ENCODE measurements at places on chromosomes 12 and 14.

- H3K36me3 ChIP-seq = no peaks in the 10 kb centered on the region
- no peak for DNase-seq
- no peaks in the 10 kb centered on the region for H3K4me1 ChIP-seq
- no peak overlapping the region for H3K27ac ChIP-seq
These were observed 742.5 kb upstream of the MDGA2 start for GRCh38 chr14:48417715-48418500.

- no peak overlapping the region for H3K4me3 ChIP-seq
- no peaks in the 10 kb centered on the region for H3K4me1 ChIP-seq
- H3K27ac ChIP-seq = no peak overlapping the region
These were observed 56.7 kb downstream of the BEGAIN start for GRCh38 chr14:100530270-100531072.

- no peaks in the 10 kb centered on the region for H3K36me3 ChIP-seq
- peak overlapping the region; percentile 80 for H3K4me3 ChIP-seq
- no peak overlapping the region for H3K27ac ChIP-seq
- no peak for DNase-seq
These were observed 737 bp downstream of the SPX start for GRCh38 chr12:21526721-21527345.

DNA sequence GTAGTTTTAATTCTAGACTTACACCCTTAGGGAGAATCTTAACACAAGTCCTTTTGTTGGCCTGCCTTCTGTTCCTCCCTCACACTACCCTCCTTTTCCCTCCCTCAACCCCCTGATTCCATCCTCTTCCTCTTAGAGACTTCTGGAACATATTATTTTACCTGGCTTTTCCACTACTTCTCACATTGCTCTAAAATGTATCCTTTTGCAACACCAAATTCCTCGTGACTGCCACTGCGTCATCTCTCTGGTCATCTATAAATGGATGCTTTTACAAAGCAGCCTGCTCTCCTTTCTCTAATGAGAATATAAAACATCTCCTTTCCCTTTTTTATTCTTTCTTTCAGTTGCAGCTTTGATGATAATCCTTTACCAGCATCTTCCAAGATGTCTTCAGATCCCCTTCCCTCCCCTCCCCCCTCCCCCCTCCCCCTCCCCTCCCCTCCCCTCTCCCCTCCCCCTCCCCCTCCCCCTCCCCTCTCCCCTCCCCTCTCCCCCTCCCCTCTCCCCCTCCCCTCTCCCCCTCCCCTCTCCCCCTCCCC lies 93.6 kb downstream of the DIP2B start:
- H3K4me1 ChIP-seq = no peaks in the 10 kb centered on the region
- no peak for DNase-seq
- peak overlapping the region; percentile 48 for H3K27ac ChIP-seq
- no peak overlapping the region for H3K4me3 ChIP-seq
- no peaks in the 10 kb centered on the region for H3K27me3 ChIP-seq

- DNase-seq = no peak
- no peaks in the 10 kb centered on the region for H3K36me3 ChIP-seq
- no peak overlapping the region for H3K27ac ChIP-seq
- no peaks in the 10 kb centered on the region for H3K27me3 ChIP-seq
- no peak overlapping the region for H3K4me3 ChIP-seq
- H3K4me1 ChIP-seq = peaks cover 23% of the 10 kb centered on the region
These were observed 2.7 kb downstream of the JAG2 start for GRCh38 chr14:105165761-105166485.

- no peaks in the 10 kb centered on the region for H3K36me3 ChIP-seq
- no peaks in the 10 kb centered on the region for H3K4me1 ChIP-seq
- no peak overlapping the region for H3K4me3 ChIP-seq
- no peak for DNase-seq
These were observed 31.1 kb downstream of the SLC38A4 start for GRCh38 chr12:46794593-46795190.

GRCh38 chr12:759628-760027 lies 7.2 kb downstream of the WNK1 start:
- no peaks in the 10 kb centered on the region for H3K4me1 ChIP-seq
- H3K4me3 ChIP-seq = no peak overlapping the region
- no peaks in the 10 kb centered on the region for H3K27me3 ChIP-seq

DNA sequence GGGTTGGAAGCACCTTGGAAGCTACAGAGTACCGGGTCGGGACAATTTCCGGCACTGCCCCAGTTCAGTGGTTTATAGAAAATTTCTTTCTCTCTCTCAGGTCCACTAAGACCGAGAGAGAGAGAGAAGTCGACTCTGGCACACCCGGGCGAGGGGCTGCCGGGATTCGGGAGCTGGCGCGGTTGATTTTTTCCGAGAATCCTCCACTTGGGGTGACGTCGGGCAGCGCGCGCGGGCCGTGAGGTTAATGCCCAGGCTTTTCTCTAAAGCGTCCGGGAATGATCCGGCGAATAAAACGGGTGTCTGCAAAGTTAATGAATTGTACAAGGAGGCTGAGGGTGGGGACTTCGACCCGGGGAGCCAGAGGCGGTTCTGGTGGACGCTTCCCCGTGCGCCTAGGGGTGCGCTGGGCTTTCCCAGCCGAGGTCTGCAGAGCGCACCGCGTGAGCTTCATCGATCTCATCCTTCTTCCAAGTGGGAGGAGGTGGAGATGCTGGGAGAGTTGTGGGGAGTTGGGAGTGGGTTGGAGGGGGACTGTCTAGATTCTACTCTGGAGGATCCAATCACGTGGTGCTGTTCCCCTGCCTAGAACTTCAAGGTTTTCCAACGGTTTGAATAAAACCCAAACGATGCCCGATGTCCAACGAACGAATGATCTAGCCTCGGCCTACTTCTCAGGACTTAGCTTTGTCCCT lies 51.9 kb upstream of the TBX3 start:
- H3K4me3 ChIP-seq = no peak overlapping the region
- H3K27ac ChIP-seq = no peak overlapping the region
- no peaks in the 10 kb centered on the region for H3K27me3 ChIP-seq
- DNase-seq = no peak

DNA sequence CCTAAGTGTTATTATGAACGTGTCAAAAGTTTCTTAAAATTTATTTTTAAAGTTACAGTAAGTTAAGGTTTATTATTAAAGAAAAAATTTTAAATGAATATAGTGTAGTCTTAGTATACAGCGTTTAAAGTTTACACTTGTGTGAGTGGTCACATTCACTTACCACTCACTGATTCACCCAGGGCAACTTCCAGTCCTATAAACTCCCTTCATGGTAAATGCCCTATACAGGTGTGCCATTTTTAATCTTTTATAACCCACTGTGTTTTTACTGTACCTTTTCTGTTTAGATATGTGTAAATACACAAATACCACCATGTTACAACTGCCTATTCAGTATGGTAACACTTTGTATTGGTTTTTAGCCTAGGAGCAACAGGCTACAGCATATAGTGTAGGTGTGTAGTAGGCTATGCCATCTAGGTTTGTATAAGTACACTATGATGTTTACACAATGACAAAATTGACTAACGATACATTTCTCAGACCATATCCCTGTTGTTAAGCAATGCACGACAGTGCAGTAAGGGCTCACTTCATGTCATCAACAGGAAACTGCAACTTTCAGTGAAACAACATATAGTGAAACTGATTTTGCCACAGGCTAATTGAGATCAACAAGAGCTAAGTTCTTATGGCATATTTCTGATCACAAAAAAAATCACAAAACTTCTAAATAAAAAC lies 112.0 kb upstream of the TMCC3 start:
- no peak overlapping the region for H3K27ac ChIP-seq
- H3K36me3 ChIP-seq = no peaks in the 10 kb centered on the region
- no peaks in the 10 kb centered on the region for H3K27me3 ChIP-seq

DNA sequence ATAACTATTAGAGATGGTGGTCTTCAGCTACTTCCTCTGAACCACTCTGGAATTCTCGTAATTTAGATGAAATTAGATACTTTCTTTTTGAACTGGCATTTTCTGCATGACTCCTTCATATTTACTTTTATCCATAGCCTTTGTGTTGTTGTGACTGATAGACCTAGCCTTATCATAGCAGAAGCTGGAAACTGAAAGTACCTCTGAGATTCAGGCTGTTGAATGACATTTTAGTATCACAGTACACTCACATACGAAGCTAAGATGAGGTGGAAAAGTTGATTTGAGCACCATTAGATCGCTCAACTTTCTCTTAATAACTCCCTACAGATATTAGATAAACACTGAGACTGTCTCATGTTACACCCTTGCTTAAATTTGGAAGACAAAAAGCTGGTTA lies 525.1 kb upstream of the FBXO33 start:
- H3K4me3 ChIP-seq = no peak overlapping the region
- DNase-seq = no peak
- H3K27ac ChIP-seq = no peak overlapping the region
- no peaks in the 10 kb centered on the region for H3K4me1 ChIP-seq
- H3K36me3 ChIP-seq = no peaks in the 10 kb centered on the region

- H3K27me3 ChIP-seq = no peaks in the 10 kb centered on the region
- H3K4me3 ChIP-seq = no peak overlapping the region
- no peak overlapping the region for H3K27ac ChIP-seq
- peaks cover 7% of the 10 kb centered on the region for H3K36me3 ChIP-seq
These were observed 296.7 kb downstream of the FBXL14 start for GRCh38 chr12:1297639-1298175.

- H3K27ac ChIP-seq = no peak overlapping the region
- H3K4me3 ChIP-seq = no peak overlapping the region
- H3K36me3 ChIP-seq = no peaks in the 10 kb centered on the region
- no peaks in the 10 kb centered on the region for H3K27me3 ChIP-seq
These were observed 136.0 kb upstream of the C14orf180 start for GRCh38 chr14:104443391-104444158.

DNA sequence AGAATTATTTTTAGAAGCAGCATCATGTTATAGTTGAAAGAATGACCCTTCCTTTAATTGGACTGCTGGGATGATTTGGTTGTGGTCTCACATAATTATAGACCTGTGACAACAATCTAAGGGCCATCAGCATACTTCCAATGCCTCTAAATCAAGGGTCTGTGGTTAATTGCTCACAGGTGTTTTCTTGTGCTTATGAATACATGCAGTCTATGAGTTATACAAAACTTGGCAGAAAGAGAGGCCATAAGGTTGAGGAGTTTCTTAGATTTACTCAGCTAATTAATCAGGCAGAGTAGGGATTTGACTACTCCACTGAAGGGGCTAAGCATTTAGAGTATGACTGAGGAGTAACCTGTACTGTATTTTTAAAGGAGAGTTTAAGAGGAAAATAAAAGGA lies 37.0 kb upstream of the FRMD6 start:
- no peaks in the 10 kb centered on the region for H3K36me3 ChIP-seq
- no peaks in the 10 kb centered on the region for H3K27me3 ChIP-seq
- H3K27ac ChIP-seq = no peak overlapping the region
- no peak overlapping the region for H3K4me3 ChIP-seq
- no peaks in the 10 kb centered on the region for H3K4me1 ChIP-seq

GRCh38 chr12:128707488-128707887 lies 116.3 kb downstream of the SLC15A4 start:
- no peak for DNase-seq
- no peaks in the 10 kb centered on the region for H3K36me3 ChIP-seq
- no peaks in the 10 kb centered on the region for H3K4me1 ChIP-seq
- no peak overlapping the region for H3K4me3 ChIP-seq
- H3K27ac ChIP-seq = no peak overlapping the region

GRCh38 chr12:58959639-58960300 lies 39.5 kb upstream of the LRIG3 start:
- no peak overlapping the region for H3K27ac ChIP-seq
- H3K36me3 ChIP-seq = no peaks in the 10 kb centered on the region
- no peak for DNase-seq
- no peaks in the 10 kb centered on the region for H3K27me3 ChIP-seq
- H3K4me3 ChIP-seq = no peak overlapping the region

DNA sequence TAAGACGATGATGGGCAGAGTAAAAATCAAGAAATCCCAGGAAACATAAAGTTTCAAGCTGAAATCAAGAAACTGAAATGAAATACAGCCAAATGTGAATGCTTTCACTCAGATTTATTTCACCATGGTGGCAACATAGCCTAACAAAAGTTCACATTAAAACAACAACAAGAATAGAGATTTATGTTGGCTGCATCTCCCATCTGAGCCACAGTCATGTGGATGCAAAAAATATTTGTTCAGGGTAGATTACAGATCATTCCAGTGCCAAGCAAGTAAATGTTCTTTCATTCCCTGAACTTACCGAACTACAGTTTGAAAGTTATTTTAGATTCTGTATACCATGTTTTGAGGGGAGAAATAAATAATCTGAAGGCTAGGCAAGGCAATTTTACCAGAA lies 159.9 kb upstream of the TMTC1 start:
- no peak overlapping the region for H3K27ac ChIP-seq
- no peak overlapping the region for H3K4me3 ChIP-seq
- no peaks in the 10 kb centered on the region for H3K27me3 ChIP-seq
- no peak for DNase-seq

DNA sequence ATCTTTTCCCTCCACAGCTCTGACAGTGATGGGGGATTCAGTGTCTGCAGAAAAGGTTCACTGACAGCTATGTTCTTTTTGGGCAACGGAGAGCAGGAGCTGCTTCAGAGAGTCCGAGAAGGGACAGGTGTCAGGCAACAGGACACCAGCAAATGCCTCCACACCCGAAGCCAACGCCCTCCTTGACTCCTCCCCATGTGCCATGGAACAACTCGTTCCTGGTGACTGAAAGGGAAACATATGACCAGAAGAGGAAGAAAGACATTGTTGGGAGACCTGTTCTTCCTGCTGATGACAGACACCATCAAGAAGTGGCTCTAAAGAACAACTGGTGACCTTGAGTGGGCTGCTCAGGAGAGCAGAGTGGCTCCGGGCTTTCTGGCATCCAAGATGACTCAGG lies 172.3 kb upstream of the NOS1 start:
- no peak for DNase-seq
- no peak overlapping the region for H3K27ac ChIP-seq
- H3K4me1 ChIP-seq = no peaks in the 10 kb centered on the region
- H3K4me3 ChIP-seq = no peak overlapping the region

DNA sequence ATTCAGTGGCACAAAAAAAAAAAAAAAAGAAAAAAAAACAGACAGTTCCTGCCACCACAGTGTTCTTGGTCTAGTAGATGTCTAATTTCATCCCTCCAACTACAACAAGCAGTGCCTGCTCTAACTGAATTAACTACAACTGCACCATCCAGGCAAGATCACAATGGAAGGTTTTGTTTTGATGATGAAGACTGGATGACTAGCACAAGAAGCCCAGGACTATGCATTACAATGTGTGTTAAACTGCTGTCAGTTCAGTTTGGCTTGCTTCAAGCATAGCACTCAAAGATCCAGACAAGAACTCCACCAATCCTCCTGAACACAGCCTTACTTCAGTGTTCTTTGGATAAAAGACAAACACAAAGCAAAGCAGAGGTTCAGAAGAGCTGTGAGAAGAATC lies 279.9 kb downstream of the GRIN2B start:
- no peaks in the 10 kb centered on the region for H3K27me3 ChIP-seq
- DNase-seq = no peak
- no peak overlapping the region for H3K4me3 ChIP-seq
- no peaks in the 10 kb centered on the region for H3K4me1 ChIP-seq
- H3K36me3 ChIP-seq = no peaks in the 10 kb centered on the region

GRCh38 chr14:57480051-57480450 lies 13.6 kb downstream of the CCDC198 start:
- no peaks in the 10 kb centered on the region for H3K27me3 ChIP-seq
- no peak overlapping the region for H3K4me3 ChIP-seq
- no peak for DNase-seq

- no peaks in the 10 kb centered on the region for H3K4me1 ChIP-seq
- no peak overlapping the region for H3K4me3 ChIP-seq
- H3K36me3 ChIP-seq = no peaks in the 10 kb centered on the region
- no peak for DNase-seq
- no peaks in the 10 kb centered on the region for H3K27me3 ChIP-seq
- H3K27ac ChIP-seq = no peak overlapping the region
These were observed 5.5 kb upstream of the ZNF641 start for GRCh38 chr12:48356041-48356768.
